ENCODE measurements at places on chromosomes 6 and 20. TPM values are rescaled to one million over a fixed set of nuclear protein-coding genes. Genes with fewer than 3 reads are reported as not detected.

GRCh38 chr6:3615391-3616380 lies 135.8 kb downstream of the PXDC1 start:
- DNase-seq, result no peak

GRCh38 chr20:16709017-16709416 lies 20.8 kb upstream of the SNRPB2 start:
- DNase-seq, result no peak

The SLC17A1 gene
- polyA plus RNA-seq, result 0.57 TPM

- DNase-seq, result no peak
Observed at GRCh38 chr6:89459501-89459900, 26.5 kb downstream of the ANKRD6 start.

All from A549 (cell line).